ENCODE measurements at places on chromosomes 2 and 18.
A peak's percentile ranks its signal among the peaks of the same experiment; 100 is the strongest.

GRCh38 chr2:61423714-61424113 is 47.2 kb downstream of the USP34 start:
- DNase-seq, result no peak

DNA sequence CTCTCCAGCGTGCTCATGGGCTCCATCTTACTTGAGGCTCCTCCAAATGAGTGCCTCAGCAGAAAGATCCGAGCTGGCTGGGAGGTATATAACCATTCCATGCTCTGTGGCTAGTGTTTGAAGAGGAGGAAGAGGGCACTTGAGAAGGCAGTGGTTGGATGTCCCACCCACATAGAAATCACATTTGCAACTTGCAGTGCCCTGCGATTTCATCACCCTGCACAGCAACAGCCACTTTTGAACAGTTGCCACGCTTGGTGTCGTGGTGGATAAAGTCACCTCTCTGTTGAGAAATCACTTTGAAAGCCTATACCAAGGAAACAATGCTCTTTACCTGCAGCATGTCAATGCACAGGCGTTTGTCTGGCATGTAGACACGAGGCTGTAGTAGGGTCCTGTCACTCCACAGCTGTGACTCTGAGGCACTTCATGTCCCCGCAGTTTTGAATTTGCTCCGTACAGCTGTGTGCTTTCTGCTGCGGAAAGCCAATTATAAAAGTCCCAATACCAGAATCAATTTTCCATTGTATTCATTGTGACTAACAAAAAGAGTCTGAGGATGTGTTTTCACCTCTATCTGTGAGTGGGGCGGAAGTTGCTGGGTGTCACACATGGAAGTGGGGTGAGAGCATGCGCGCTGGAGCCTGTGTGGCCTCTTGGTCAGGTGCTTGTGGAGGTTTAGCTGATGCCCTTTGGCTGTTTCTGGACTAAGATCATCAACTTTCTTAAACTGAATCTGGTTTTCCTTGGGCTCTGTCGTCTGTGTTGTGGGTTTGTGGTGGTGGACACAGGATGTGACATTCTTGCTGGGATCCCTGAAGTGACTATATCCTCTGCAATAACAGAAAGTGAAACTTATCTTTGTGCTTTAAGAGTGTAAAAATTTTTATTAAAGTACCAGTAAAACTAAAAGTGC is 2.8 kb downstream of the CNDP2 start:
- DNase-seq, result peak; percentile 80

GRCh38 chr2:236527159-236527630 is 42.4 kb upstream of the ACKR3 start:
- no peak for DNase-seq

GRCh38 chr2:211035548-211036185 is 479.3 kb downstream of the CPS1 start:
- DNase-seq, result no peak

DNA sequence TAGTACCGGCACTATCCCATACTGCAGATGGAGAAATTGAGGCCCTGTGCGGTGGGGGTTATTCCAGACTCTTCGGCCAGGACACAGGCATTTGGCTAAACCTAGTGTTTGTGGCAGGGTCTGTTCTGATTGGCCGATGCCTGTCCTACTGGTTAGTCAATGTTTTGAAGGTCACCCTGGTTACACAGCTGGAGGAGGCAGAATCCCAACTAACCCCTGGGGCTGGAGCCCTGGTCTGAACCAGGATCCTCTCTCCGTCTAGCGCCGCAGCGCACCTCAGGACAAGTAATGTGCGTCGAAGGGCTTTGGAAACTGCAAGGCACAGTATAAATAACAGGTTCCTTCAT is 19.4 kb downstream of the TEX44 start:
- no peak for DNase-seq

DNA sequence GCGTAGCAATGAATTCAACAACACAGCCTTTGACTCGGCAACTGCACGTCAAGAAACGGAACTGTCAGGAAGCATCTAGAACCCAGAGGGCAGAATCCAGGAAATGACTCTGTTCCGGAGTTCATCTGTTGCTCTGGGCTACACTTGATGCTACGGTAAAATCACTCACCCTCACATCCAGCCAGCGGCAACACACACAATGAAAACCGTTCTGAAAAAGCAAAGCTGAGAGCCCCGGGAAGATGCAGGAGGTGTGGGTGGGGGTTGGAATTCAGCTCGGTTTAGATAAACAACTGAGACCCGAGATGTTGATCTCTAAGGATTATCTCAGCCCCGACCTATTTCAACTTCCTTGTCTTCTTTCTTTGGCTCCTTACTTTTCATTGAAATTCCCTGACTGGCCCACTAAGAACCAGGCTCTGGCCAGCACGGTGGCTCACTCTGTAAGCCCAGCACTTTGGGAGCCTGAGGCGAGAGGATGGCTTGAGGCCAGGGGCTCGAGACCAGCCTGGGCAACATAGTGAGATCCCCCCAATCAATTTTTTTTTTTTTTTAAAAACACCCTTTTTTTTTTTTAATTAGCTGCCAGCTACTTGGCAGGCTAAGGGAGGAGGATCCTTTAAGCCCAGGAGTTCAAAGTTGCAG is 13.3 kb upstream of the RAB17 start:
- no peak for DNase-seq

- DNase-seq, result no peak
Measured at GRCh38 chr18:49100226-49100968, 149.6 kb upstream of the SMAD7 start.

- no peak for DNase-seq
Measured at GRCh38 chr2:64922482-64923384, 66.5 kb upstream of the SLC1A4 start.

- DNase-seq, result no peak
Measured at GRCh38 chr2:45483997-45484396, 127.1 kb downstream of the SRBD1 start.

DNA sequence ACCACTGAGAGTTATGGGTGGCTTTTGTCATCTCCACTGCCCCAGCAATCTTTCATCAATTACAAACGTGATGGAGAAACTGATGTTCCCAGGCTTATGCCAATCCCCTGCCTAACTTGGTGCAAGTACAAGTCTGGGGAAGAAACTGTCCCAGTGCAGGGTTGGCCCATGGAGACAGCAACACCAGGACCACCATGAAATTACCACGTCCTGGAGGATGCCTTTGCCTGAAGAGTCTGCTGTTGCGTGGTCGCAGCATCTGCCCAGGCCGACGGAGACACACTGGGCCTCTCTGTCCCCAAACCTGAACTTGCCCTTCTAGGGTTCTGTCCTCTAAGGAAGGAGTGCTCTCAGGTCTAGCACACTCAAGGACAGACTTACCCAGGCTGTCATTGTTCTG is 496.8 kb upstream of the RAB6C start:
- no peak for DNase-seq

DNA sequence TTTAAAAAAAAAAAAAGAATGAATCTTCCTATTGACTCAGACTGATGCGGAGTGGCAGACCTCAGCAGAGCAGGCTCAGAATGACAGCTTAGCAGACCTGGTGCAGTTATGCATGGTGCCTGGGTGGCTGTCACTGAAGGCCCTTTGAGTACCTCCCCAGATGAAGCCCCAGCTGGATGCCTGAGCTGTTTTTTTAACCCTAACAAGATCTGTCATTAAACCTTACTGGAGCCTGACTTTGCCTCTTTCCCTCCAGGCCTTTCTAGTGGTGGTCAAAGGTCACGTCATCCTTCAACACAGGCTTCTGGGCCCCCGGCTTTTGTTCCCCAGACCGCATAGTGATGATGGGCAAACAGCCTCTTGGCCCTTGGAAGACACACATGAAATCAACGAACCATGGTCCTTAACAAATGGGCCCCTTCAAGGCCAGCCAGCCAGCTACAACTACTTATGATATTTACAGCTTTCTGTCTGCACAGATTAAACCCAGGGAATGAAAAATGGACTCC is 138.3 kb upstream of the CYP1B1 start:
- peak; percentile 24 for DNase-seq

DNA sequence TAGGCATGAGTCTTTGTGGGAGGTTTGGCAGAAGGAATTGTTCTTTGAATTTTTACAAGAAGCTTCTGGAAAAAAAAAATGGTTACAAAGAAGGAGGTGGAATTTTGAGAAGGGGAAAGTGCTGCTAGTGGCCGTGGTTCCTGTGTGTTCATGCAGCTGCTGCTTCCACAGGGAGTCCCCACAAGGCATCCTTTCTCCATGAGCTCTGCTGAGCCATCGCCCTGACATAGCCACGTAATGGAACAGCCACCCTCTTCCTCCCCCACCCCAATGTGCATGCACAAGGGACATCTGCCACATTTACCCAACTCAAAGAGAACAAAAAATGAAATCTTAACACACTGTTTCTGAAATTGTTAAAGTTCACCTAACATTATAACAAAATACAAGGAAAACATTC is 529.7 kb downstream of the SATB2 start:
- no peak for DNase-seq

DNA sequence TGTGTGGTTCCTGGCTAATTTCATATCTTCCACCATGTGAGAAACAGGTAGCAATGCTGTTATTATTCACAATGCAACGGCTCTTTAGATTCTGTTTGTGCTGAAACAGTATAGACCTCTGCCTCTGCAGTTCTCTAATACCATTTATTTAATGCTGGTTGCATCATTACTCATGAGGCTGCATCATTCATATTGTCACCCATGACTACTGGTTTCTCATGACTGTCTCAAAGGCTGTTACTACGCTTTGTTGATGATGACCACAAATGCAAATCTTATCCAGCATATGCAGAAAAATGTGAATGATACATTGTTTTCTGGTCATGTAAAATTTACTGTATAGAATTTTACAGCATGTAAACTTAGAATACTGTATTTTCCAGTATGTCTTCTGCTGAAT is 22.5 kb downstream of the CAVIN2 start:
- DNase-seq, result no peak

GRCh38 chr2:205561441-205561840 is 120.9 kb upstream of the NRP2 start:
- no peak for DNase-seq

GRCh38 chr18:39842366-39842914 is 2112.6 kb upstream of the PIK3C3 start:
- no peak for DNase-seq

DNA sequence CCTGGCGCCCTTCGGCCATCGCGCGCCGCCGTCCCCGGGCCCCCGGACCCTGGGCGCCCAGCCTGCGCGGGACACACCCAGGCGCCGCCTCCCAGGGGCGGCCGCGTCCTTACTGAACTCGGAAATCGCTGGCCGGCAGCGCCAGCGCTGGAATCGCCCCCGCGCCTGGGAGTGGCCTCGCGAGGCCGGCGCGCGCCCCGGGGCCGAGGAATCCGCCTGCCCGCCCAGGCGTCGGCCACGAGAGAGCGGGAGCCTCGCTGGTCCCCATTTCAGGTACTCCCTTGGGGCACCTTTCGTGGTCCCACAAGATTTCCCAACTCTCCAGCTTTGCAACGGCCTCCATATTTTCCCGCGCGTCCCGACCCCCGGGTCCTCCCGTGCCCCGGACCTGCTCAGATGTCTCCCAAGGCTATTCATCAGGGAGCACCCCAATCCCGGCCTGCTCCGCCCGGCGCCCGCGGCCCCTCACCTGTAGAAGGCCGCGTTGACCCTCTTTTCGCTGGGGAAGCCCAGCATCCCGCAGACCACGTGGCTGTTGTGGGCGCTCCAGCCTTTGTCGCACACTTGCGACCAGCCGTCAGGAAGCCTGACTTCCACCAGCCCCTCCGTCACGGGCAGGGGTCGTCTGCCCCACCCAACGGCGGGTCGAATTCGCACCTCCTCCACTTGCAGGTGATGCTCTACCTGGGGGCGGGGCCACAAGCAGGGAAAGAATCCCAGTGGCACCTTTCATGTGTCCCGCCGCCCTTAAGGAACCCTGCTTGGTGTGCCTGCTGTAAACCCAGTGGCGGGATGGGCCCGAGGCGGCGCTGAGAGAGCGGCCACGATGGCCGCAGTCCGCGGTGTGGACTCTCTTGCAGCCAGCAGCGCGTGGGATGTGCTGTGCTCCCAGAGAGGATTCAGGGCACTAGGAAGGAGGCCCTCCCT is 4.6 kb downstream of the LOXL3 start:
- peak; percentile 48 for DNase-seq

GRCh38 chr2:222703886-222704285 is 32.4 kb downstream of the MOGAT1 start:
- no peak for DNase-seq

DNA sequence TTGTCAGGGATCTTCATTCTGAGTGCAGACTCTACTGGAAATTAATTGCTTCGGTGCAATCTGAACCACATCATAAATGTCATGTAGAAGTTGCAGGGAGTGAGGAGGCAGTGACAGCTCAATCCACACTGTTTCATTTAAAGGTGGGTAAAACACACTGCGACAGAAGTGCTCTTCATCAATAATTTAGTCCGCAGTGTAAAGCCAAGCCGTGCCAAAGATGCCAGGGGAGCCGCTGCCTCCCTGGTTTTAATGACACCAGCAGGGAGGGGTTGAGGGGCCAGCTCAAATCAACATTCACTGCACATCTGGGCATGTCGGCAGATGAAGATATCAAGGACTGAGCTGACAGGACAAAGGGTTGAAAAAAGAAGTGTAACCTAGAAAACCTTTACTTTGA is 305.7 kb upstream of the VRK2 start:
- DNase-seq, result no peak

- peak; percentile 77 for DNase-seq
Measured at GRCh38 chr2:86807468-86808275, 17.0 kb upstream of the CD8A start.
